Esophagus muscularis mucosa (tissue), 4 donors: ENCODE measurements at places on chromosomes 7 and 10. TPM values are rescaled to one million over a fixed set of nuclear protein-coding genes. Genes with fewer than 3 reads are reported as not detected.

Gene TMEM106B
- total RNA-seq: 49.8 TPM

Gene SPDYE2
- not detected for total RNA-seq

Gene RTKN2
- 0.11 TPM for total RNA-seq

Gene SCRN1
- total RNA-seq: 105 TPM

Gene ZNF425
- 3.0 TPM for total RNA-seq

Gene PTPRN2
- 3.1 TPM for total RNA-seq

Gene LRRD1
- 0.19 TPM for total RNA-seq

Gene TMEM270
- total RNA-seq: not detected

Gene NCF1
- 7.0 TPM for total RNA-seq

Gene FGFR2
- 59.6 TPM for total RNA-seq

Gene RNF148
- 8.7 TPM for total RNA-seq

Gene PRSS37
- total RNA-seq: not detected

Gene NYAP1
- total RNA-seq: 3.2 TPM

Gene SRGN
- total RNA-seq: 44.9 TPM

Gene GLI3
- total RNA-seq: 17.8 TPM

Gene TEX47
- not detected for total RNA-seq

Gene RPEL1
- 0.17 TPM for total RNA-seq

Gene C1QL3
- total RNA-seq: not detected

Gene FAM221A
- 6.2 TPM for total RNA-seq

Gene CALD1
- total RNA-seq: 2,057 TPM

Gene UTF1
- total RNA-seq: not detected

Gene ECHDC3
- 16.0 TPM for total RNA-seq

Gene VIPR2
- 16.6 TPM for total RNA-seq

Gene HOXA1
- 1.4 TPM for total RNA-seq

Gene CHRM2
- 16.0 TPM for total RNA-seq

Gene MUC12
- 1.1 TPM for total RNA-seq

Gene CYP2C19
- total RNA-seq: not detected

Gene SEPHS1
- total RNA-seq: 39.9 TPM

Gene GDF2
- total RNA-seq: not detected

Gene PILRA
- total RNA-seq: 7.4 TPM

Gene ACSL5
- 6.2 TPM for total RNA-seq

Gene UMAD1
- 6.1 TPM for total RNA-seq

Gene TMEM176B
- 19.5 TPM for total RNA-seq

Gene OR13A1
- not detected for total RNA-seq

Gene LUC7L2
- total RNA-seq: 56.0 TPM

Gene NOM1
- 17.6 TPM for total RNA-seq

Gene ELFN1
- 3.3 TPM for total RNA-seq

Gene ACHE
- total RNA-seq: 4.6 TPM

Gene CLDN12
- total RNA-seq: 17.6 TPM

Gene ITGA8
- 113 TPM for total RNA-seq

Gene NME8
- total RNA-seq: 0.57 TPM

Gene GNAT3
- not detected for total RNA-seq

Gene CHST3
- total RNA-seq: 40.1 TPM

Gene CCL24
- total RNA-seq: not detected

Gene GIMAP6
- 25.7 TPM for total RNA-seq

Gene HOXA3
- total RNA-seq: 16.6 TPM

Gene IFIT2
- 3.4 TPM for total RNA-seq

Gene NRCAM
- total RNA-seq: 3.6 TPM

Gene CHST12
- total RNA-seq: 24.0 TPM

Gene PNLIPRP2
- not detected for total RNA-seq

Gene ANKRD61
- not detected for total RNA-seq

Gene SPDYE2B
- not detected for total RNA-seq

Gene MCM10
- 0.17 TPM for total RNA-seq

Gene RBP4
- 0.83 TPM for total RNA-seq

Gene KCP
- total RNA-seq: 0.66 TPM

Gene IL2RA
- total RNA-seq: 17.4 TPM

Gene ABCC2
- total RNA-seq: 2.9 TPM

Gene FGFBP3
- total RNA-seq: 0.58 TPM
